Activated effector memory CD4-positive, alpha-beta T cell treated with Interleukin-2 at 50 U/mL for 16 hours (primary cell): ENCODE measurements at places on chromosomes 2 and 18.

- DNase-seq: no peak
Observed at GRCh38 chr2:71813807-71814470, 333.7 kb downstream of the CYP26B1 start.

DNA sequence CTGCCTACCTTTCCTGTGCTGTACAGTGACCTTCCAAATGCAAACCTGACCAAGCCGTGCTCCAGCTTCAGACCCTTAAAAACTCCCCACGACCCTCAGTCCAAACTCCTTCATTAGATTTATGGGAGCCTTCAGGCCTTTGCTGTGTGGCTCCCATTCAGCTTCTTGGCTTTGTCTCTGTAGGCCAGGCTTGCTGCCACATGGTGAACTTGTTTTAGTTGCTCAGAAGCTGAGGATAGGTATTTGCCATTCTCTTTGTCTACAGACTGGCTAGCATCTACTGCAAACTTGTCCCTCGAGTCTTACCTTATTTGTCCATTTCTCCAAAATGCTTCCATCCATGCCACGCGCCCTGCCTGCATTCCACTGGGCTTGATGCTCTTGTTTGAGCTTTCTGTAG, 49.1 kb downstream of the SOX11 start:
- no peak for DNase-seq

- no peak for DNase-seq
Observed at GRCh38 chr2:64601785-64602391, 51.8 kb downstream of the SERTAD2 start.

GRCh38 chr2:9355716-9356115, 67.6 kb downstream of the ITGB1BP1 start:
- no peak for DNase-seq

- DNase-seq: no peak
Observed at GRCh38 chr2:167293943-167294775, 405.9 kb downstream of the XIRP2 start.

DNA sequence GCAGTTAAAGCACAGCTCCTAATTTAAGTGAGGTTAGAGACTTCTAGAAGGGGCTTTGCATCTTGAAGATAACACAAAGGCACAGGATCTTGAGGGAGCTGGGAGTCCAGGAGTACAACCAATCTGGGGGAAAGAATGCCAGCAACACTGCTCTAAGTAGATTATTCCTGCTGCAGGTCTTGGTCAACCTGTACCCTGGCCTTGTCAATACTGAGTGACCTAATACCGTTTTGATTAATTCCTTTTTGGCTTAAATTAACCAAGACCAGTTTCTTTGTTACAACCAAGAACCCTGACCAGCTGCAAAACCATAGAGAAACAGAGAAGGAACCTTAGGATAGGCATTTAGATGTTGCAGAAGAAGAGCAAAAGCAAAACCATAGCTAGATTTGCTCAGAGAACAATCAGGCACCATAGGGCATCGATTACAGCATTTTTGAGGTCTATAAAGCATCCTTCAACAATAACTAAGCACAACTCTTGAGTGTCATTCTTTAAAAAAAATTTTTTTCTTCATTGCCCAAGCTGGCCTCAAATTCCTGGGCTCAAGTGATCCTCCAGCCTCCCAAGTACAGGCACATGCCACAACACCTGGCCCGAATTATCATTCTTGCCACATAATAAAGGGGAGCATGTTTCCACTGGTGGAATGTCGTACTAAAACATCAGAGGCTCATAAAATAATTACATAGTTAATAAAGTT, 6.3 kb downstream of the STARD7 start:
- no peak for DNase-seq

GRCh38 chr2:19644763-19645162, 257.0 kb downstream of the TTC32 start:
- DNase-seq: no peak
